ENCODE measurements at places on chromosomes 11 and 22. TPM values are rescaled to one million over a fixed set of nuclear protein-coding genes. Genes with fewer than 3 reads are reported as not detected.

DNA sequence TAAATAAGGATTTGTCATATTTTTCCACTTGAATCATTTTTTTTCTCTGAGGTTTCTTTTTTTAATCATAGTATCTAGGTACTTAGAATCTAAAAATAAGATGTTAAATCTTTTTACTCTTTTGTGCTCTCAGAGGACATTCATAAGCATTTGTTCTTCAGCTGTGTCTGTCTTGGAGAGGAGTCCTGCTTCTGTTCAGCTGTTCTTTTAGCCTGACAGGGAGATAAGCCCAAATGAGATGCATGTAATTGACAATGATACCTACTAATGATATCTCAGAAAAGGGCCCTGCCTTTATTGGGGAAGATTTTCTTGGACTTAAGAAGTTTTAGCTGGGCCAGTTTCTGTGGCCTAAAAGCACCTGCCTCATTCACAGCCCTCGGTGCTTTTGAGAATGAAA lies 156.9 kb downstream of the NCAM1 start:
- DNase-seq: no peak

Gene C22orf31
- total RNA-seq: not detected

GRCh38 chr11:65290448-65291165 lies 24.1 kb upstream of the CDC42EP2 start:
- no peak for DNase-seq

Gene SYT13
- total RNA-seq: 115 TPM

DNA sequence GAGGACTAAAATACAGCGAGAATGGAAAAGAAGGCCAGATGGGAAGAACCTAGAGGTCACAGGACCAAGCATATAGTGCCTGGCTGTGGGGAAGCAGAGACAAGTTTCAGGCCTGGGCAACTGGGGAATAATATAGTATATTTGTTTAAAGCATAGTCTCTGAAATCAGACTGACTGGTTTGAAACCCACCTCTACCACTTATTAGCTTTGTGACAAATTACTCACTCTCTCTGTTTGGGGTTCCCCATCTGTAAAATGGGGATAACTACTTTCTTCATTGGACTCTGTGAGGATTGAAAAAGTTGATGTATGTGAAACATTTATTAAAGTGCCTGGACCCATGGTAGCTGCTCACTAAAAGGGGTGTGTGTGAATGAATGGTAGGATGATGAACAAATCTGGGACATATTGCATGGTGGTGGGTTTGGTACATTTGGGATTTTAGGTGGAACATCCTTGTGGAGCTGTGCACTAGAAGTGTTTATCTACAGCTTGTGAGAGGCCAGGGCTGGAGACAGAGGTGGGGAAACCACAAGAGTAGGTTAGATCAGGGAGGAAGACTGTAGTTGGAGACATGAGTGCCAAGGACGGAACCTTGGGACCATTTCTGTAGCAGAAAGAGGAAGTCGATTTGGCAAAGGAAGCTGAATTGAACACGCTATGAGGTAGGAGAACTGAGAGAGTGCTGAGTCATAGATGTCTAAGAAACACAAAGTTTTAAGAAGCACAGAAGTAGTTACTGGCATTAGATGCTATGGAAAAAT lies 52.6 kb downstream of the SWAP70 start:
- no peak for DNase-seq

DNA sequence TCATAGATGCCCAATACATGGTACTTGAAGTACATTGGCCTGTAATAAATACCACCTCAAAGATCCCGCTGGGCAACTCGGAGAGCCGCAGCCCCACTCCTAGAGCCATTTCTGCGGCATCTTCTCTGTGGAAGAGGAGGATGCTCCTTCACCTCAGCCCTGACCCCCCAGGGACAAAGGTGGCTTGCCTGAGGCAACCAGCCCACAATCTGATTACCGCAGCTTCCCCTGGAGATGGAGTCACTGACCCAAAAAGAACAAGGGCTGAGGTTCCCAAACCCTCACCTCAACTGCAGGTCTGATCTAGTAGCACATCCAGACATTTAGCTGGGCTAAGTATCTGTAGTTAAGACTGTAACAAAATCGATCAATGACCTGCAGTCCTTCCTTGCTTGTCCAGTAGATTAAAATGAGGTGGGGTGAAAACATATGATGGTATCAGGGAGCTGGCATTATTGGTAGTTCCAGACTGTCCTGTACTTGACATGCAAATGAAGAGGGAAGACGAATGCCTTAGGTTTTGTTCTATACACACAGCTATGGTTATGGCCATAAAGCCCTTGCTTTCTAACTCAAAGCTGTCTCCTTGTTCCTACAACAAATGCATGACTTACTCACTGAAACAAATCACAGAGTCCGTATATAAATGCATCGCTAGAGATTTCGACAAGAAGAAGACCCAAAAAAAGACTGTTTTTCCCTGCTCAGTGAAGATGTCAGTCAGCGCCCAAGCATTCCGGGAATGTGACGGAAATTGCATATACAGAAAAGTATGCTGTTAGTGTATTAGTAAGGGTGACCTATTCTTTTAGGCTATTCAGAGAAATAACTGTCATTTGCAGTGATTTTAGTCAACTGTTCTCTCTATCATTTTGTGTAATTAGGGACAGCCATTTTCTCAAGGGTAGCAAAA lies 33.7 kb downstream of the C11orf71 start:
- DNase-seq: no peak

DNA sequence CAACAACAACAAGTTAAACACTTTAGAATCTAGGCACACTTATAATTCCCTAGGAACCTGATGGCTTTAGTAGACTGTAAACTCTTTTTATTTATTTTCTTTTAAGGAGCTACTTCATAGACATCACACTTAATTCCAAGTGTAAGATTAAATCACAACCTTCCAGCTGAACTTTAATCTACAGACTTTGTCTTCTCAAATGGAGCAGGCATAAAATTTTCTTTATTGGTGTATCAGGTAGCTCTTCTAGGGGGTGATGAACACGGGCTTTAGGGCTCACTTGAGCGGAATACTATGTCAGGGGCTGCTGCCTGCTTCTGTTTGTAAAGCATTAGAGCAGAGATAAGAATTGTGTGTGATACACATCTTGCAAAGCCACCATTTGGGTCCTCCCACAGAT lies 525.8 kb upstream of the FAT3 start:
- no peak for DNase-seq

GRCh38 chr11:23953951-23954710 lies 542.7 kb upstream of the LUZP2 start:
- DNase-seq: no peak

Gene DEFB131B
- not detected for total RNA-seq

Gene LARGE2
- total RNA-seq: not detected

Gene ANKRD42
- 3.8 TPM for total RNA-seq

- peak; percentile 69 for DNase-seq
Observed at GRCh38 chr11:35598254-35599125, 19.8 kb upstream of the FJX1 start.

GRCh38 chr11:21552911-21553310 lies 640.0 kb upstream of the ANO5 start:
- DNase-seq: peak; percentile 61

DNA sequence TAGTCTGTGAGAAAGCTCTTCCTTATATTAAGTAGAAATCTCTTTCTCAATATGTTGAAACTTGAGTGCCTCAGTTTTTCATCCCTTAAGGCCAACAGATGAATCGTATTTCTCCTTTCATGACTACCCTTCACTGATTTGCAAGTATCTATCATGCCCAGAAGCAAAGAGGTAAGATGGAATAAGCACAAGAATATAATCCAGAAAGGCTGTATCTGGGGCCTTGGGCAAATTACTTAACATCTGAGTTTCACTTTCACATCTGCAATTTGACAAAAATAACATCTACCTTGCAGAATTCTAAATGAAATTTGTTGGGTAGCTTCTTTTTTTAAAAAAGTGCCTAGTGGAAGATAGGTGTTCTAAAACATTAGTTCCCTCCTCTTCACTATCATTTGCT lies 552.4 kb upstream of the ANO5 start:
- DNase-seq: no peak

Gene TYR
- total RNA-seq: not detected

Gene MMP8
- not detected for total RNA-seq

Gene UBXN1
- total RNA-seq: 81.8 TPM

- DNase-seq: no peak
Observed at GRCh38 chr11:27573024-27573423, 66.5 kb upstream of the LIN7C start.

DNA sequence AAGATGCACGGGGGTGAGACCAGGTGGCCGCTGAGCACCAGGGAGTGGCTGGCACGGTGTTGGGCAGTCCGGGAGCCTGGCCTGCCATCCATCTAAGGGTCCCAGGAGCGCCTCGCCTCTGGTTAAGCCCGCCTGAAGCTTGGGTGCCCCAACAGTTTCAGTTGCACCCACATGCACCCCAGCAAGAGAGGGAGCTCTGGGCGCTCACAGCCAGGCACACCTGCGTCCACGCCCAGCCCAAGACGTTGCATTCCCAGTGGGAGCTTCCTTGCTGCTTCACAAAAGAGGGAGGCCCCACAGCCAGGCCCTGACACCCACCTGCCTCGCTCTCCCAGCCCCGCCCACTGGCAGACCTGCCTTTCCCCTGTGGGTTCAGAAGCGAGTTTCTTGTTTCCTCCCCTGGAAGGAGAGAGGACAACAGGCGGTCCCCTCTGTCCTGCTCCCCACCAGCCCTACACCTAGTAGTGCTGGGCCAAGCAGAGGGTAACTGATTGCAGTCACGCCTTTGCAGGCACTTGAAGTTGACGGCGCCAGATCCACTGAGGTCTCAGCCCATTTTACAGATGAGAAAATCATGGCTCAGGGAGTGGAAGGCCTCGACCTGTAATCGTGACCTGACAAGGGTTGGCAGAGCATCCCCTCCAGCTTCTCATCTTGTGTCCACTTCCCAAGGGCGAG lies 35.4 kb downstream of the OSBPL5 start:
- DNase-seq: no peak

Gene TRIM34
- 15.3 TPM for total RNA-seq

Data from Caki2 (cell line).